Activated CD4-positive, alpha-beta memory T cell treated with anti-CD3 and anti-CD28 coated beads for 36 hours (primary cell): ENCODE measurements at places on chromosomes 7 and 10. TPM values are rescaled to one million over a fixed set of nuclear protein-coding genes. Genes with fewer than 3 reads are reported as not detected.
A peak's percentile ranks its signal among the peaks of the same experiment; 100 is the strongest.

GRCh38 chr10:103193820-103194529, 903 bp upstream of the NT5C2 start:
- H3K27me3 ChIP-seq, result no peaks in the 10 kb centered on the region
- H3K27ac ChIP-seq, result peak overlapping the region; percentile 79
- DNase-seq, result no peak
- H3K4me1 ChIP-seq, result peaks cover 40% of the 10 kb centered on the region
- H3K36me3 ChIP-seq, result peaks cover 10% of the 10 kb centered on the region
- H3K4me3 ChIP-seq, result peak overlapping the region; percentile 92

The TUBB8 gene
- not detected for total RNA-seq

GRCh38 chr7:117776224-117776623, 97.0 kb downstream of the CTTNBP2 start:
- H3K4me1 ChIP-seq, result no peaks in the 10 kb centered on the region
- no peak overlapping the region for H3K4me3 ChIP-seq
- no peak overlapping the region for H3K27ac ChIP-seq
- no peak for DNase-seq

GRCh38 chr10:35486297-35486990, 118.7 kb upstream of the GJD4 start:
- H3K4me3 ChIP-seq, result no peak overlapping the region
- H3K36me3 ChIP-seq, result peaks cover 18% of the 10 kb centered on the region
- no peaks in the 10 kb centered on the region for H3K27me3 ChIP-seq
- H3K4me1 ChIP-seq, result peaks cover 12% of the 10 kb centered on the region
- no peak overlapping the region for H3K27ac ChIP-seq

The TAS2R5 gene
- total RNA-seq, result 0.93 TPM

The ADARB2 gene
- total RNA-seq, result 2.2 TPM

DNA sequence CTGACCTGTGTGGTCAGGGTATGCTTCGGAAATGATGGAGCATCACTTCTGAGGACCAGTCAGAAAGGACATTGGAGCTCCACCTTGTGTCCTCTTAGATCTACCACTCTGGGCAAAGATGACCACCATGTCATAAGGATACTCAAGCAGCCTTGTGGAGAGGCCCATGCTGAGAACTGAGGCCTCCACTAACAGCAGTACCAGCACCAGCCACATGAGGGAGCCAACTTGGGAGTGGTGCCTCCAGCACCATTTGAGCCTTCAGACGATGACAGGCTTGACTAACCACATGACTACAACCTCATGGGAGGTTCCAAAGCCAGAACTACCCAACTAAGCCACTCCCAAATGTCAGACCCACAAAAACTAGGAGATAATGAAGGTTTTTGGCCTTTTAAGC, 116.0 kb downstream of the NPTX2 start:
- H3K4me1 ChIP-seq, result no peaks in the 10 kb centered on the region
- H3K27me3 ChIP-seq, result peaks cover 10% of the 10 kb centered on the region
- DNase-seq, result peak; percentile 66

DNA sequence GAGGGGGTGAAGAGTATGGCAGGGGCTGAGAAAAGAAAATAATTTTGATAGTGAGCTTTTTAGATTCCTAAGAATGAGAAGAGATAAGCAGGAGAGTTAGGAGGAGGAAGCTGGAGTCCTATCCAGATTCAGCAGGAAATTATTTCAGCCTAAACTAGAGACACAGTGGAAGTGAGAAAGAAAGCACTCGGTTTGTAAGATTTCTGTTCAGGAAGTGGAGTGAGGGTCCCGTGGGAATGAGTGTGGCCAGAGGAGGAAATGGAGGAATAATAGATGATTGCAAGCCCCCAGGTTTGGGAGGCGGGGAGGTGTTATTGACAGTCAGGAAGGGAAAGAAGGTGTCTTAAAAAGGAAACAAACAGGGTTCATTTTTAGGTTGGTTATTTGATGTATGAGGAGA, 84.8 kb upstream of the NRP1 start:
- no peaks in the 10 kb centered on the region for H3K4me1 ChIP-seq
- no peaks in the 10 kb centered on the region for H3K36me3 ChIP-seq
- peaks cover 31% of the 10 kb centered on the region for H3K27me3 ChIP-seq
- no peak overlapping the region for H3K4me3 ChIP-seq
- DNase-seq, result no peak

GRCh38 chr10:113414543-113414942, 138.3 kb upstream of the HABP2 start:
- H3K27me3 ChIP-seq, result peaks cover 13% of the 10 kb centered on the region
- DNase-seq, result no peak
- no peaks in the 10 kb centered on the region for H3K36me3 ChIP-seq
- no peak overlapping the region for H3K27ac ChIP-seq
- H3K4me3 ChIP-seq, result no peak overlapping the region

DNA sequence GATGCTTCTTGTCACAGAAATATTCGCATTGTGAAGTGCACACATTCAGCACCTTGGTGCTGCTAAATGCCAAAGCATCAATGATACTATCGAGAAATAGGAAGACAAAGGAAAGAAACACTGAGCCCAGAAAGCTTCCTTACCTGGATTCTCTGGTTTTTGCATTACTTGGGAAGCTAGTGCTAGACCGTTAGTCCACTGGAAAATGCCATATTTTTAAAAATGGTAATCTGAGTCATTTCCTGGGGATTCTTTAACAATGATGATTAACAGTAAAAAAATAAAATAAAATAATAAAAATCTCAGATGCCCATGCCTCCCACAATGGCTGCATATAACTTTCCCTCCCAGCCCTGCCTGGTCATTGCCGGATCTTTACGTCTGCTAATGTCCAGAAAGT, 420.1 kb upstream of the MGMT start:
- H3K27ac ChIP-seq, result no peak overlapping the region
- peaks cover 6% of the 10 kb centered on the region for H3K4me1 ChIP-seq
- no peak for DNase-seq
- peaks cover 2% of the 10 kb centered on the region for H3K27me3 ChIP-seq

DNA sequence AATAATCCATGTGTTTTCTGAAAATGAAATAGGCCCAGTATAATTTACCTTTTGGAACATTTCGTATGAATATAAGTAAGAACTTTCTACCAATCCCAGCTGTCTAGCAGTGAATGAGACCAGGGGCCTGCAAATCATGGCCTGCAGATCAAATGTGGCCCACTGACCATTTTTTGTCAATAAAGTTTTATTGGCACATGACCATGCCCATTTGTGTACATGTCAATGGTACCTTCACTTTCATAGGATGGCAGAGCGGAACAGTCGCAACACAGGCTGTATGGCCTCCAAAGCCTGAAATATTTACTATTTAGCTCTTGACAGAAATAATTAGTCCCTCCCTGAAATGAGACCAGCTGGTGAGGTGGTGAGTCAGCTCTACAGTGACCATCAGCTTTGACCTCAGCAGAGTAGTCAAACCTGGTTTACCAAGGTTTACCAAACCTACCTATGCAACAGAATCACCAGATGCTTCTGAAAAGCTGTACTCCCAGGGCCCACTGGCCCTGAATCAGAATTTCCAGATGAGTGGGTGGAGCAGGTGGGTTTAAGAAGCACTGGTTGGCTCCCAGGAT, 13.8 kb upstream of the C10orf90 start:
- no peak for DNase-seq
- H3K4me1 ChIP-seq, result no peaks in the 10 kb centered on the region
- no peaks in the 10 kb centered on the region for H3K27me3 ChIP-seq
- H3K27ac ChIP-seq, result no peak overlapping the region

DNA sequence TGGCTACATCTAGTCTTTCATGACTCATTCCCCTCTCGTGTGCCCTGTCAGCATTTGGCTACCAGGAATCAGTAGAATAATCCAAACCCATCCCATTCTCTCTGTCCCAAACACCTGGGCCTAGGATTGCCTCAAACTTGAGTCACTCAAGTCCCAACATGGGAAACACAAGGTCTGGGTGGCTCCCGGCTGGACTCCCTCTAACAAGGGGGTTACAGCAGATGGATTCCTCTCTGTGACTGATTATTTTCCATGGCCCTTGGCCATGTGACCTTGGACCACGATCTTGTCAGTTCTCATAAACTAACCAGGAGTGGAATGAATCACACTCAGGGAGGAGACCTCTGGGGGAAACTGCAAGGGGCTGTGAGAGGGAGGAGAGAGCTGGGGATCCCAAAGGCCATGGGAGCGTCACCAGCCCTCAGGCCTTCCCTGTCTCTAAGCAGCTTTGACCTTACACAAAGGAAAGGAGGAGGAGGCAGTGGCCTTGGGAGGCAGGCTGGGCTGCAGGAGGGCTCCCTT, 533.1 kb downstream of the KCNMA1 start:
- H3K27me3 ChIP-seq, result peaks cover 2% of the 10 kb centered on the region
- no peak overlapping the region for H3K4me3 ChIP-seq
- H3K27ac ChIP-seq, result no peak overlapping the region
- no peak for DNase-seq

DNA sequence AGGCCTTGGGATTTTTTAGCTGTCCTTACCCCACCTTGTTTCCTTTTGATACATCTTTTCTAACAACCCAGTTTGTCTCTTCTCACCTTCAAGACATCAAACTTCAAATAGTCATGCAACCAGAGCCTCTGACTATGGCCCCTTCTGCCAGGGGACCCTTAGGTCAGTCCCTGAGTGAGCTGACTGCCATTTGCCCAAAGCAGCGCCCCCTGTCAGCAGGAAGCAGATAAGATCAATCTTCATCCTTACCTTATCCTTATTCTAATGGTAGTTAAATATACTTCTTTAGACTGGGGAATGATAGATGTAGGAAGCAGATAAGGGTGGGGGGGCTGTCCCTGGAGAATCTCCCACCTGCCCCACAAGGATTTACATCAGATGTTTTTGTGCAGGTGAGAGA, 29.8 kb upstream of the CDC14C start:
- H3K27me3 ChIP-seq, result no peaks in the 10 kb centered on the region
- H3K36me3 ChIP-seq, result no peaks in the 10 kb centered on the region
- H3K27ac ChIP-seq, result no peak overlapping the region
- no peak overlapping the region for H3K4me3 ChIP-seq
- no peak for DNase-seq
- H3K4me1 ChIP-seq, result no peaks in the 10 kb centered on the region

The POU6F2 gene
- total RNA-seq, result not detected

DNA sequence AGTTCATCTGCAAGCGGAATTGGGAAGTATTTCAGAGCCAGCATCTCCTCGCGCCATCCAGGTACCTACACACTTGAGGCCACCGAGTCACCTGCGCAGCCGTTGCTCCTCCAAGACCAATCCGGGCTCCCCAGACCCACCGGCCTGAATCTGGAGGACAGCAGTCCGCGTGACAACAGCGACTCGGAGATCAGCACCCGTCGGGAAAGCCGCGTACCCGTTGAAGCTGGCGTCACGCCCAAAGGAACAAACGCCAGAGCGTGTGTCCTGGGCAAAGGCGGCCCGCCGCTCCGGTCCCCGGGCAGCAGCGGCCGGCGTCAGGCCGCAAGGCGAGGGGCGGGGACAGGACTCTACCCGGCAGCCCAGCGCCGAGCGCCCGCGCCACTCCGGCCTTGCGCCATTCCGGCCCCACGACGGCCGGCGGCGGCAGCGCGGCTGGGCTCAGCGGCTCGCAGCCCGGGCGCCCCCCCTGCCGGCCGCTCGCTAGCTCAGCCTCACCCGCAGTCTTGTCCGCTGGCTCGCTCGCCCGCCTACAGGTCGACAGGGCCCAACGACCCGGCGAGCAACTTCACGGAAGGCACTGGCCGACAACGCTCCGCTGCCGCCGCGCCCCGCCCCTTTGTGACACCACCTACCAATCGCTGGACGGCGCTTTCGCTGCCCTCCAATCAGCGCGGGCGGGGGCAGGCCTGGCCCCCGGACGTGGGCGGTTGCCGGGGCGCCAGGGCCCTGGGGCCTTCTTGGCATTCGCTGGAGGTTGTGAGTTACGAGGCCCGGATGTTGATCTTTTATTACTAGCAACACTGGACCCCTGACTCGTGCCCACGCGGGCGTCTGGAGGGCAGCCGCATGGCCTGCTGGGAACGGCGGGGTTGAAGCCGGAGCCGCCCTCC, at the start of gene ZFAND4:
TSS of gene ZFAND4 (minus strand) at position 592 of the 893 bp plus-strand sequence. CDS start 9,047 bp downstream, outside the sequence.
- DNase-seq, result peak; percentile 96
- H3K4me1 ChIP-seq, result peaks cover 35% of the 10 kb centered on the region
- H3K36me3 ChIP-seq, result no peaks in the 10 kb centered on the region

DNA sequence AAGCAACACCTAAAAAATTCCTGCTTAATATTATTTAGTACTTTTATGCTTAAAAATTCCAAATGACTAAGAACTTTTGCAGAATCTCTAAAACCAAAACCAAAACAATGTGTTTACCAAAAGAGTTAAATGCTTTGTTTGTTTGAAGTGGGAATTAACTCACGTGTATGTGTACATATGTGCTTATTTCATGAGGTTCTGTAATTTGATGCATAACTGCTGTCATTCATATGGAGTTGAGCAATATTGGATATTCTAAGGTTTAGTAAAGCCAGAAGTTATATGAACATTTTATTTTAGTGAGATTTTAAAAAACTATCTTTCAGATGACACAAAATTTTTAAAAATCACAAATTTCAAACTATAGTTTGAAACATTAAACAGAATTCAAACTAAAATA, 157.1 kb downstream of the PIP4K2A start:
- H3K27me3 ChIP-seq, result no peaks in the 10 kb centered on the region
- no peak for DNase-seq
- peaks cover 8% of the 10 kb centered on the region for H3K4me1 ChIP-seq
- no peak overlapping the region for H3K27ac ChIP-seq
- H3K36me3 ChIP-seq, result peaks cover 6% of the 10 kb centered on the region
- no peak overlapping the region for H3K4me3 ChIP-seq
